ENCODE measurements at places on chromosomes 2 and 18.

GRCh38 chr2:4408321-4408720 lies 704.9 kb downstream of the DCDC2C start:
- DNase-seq = no peak

- no peak for DNase-seq
Measured at GRCh38 chr18:57373017-57373416, 20.7 kb downstream of the ST8SIA3 start.

GRCh38 chr2:74514368-74515270 lies at the start of gene TLX2:
TLX2 (plus strand) TSS chr2:74514450; CDS start chr2:74514807, 357 bp downstream.
- no peak for DNase-seq

DNA sequence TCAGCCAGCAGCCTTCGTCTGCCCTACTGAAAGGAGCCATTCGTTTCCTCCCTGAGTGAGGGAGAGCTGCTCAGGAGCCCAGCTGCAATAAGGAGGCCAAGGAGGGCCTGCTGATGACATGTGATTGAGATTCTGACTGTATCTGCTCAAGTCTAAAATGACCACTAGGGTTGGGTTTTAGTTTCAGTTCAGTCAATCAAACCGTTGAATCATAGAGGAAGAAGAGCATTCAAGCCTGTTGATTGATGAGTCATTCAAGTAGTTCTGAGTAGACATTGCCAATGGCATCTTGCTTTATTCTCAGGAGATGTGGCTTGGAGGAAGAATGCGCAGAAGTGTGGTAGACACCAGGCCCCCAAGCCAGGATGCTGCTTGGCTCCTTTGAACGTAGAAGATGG lies 19.9 kb upstream of the BCL2L11 start:
- no peak for DNase-seq

DNA sequence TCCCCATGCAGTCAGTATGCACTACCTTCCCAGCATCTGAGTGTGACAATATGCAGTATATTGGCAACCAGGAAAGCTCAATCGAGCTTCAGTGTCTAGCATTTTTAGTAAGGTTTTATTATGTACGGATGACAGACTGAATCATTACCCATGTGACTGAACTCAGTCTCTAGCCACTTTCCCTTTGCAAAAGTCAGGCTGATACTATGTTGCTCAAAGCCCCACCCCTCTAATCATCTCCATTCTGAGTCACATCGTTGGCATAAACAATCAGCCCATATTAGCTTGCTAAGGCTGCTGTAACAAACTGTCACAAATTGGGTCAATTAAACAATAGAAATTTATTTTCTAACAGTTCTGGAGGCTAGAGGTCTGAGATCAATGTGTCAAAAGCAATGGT lies 25.8 kb upstream of the SRD5A2 start:
- DNase-seq = no peak

DNA sequence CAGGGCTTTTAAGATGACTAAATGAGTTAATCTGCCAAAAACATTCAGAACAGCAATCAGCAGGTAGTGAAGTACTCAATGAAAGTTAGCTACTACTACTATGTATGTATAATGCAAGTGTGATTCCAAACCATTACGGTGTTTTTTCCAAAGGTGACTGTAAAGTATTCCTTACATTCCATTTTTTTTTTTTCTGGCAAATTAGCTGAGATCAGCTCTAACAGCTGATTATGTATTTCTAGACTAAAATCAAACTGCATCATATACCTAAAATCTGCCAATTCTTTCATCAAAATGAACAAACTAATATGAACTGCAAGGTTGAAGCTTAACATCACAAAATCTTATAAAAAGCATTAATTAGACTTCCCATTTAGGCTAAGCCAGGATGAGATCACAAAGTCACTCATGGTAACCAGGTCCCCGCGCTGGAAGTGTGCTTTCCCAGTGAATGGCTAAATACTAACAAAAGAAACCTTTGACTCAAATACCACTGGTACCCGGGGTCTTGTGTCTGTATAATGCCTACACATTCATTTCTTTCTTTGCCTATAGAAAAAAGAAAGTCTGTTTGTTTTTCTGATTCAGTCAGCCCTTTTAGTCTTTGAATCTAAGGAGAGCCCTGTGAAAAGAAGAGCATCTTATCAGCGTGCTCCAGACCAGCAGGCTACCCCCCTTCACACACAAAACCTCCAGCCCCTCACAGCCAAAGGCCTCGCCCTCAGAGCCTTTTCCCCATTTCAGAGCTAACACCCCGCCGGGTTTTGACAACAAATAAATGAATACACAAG lies 88.3 kb downstream of the RBMS1 start:
- no peak for DNase-seq

DNA sequence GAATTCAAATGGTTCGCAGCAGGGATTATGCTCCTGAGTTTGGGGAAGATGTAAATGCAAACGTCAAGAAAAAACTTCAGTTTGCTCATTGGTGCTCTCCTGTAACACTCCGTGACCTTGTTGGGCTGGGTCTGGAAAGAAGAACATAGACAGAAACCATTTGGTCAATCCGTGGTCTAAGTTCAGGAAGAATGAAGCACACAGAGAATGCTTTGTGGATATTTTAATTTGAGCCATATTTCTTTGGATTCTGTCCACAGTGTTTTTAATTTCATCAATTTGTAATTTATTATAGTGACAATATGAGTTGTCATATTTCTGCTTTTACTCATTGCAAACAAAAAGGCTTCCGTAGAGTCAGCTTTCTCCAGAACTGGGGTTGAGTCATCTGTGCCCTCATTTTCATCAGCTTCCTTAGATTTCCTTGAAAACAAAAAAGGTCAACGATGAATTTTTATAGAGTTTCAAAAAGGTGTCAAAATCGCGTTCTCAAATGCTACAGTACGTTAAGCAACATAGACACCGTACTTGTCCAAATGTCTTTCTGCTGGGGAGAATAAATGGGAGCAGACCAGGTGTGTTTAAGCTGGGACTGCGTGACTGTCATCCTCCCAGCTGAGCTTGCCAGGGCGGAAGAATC lies 606.4 kb downstream of the RNF144A start:
- DNase-seq = no peak

DNA sequence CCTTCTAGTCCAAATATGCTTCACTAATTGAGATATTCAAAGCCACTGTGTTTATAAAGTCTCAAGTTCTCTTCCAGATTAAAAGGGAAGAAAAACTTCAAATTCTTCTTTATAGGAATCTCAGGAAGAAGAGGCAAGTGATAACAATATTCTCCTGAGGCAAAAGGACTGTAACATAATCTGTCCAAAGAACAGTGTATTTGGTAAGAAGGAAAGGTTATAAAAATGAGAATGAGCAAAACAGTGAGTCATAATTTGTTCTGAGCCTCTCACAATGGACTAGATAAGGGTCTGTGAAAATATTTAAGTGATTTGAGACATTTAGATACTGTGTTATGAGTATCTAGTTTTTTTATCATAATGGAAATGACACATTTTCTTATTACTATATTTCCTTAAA lies 44.3 kb downstream of the SNRPD1 start:
- DNase-seq = no peak

DNA sequence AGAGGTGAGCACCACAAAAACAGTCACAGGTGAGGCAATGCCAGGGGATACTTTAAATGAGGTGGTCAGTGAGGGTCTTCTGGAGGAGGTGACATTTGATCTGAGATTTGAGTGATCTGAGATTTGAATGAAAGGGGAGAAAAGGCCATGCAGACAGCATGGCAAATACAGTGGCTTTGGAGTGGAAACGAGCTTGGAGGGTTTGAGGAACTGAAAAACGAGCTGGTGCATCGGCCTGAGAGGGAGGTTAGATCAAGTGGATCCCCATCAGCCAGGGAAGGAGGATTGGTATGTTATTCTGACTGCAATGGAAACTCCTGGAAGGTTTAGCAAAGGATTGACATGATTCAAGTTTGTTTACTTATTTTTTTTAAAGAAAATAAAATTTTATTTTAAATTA lies 245.1 kb downstream of the KCNS3 start:
- no peak for DNase-seq

- DNase-seq = peak; percentile 26
Measured at GRCh38 chr2:8684878-8685696, 3.2 kb downstream of the ID2 start.

- peak; percentile 52 for DNase-seq
Measured at GRCh38 chr2:239291475-239292350, 109.1 kb downstream of the HDAC4 start.

DNA sequence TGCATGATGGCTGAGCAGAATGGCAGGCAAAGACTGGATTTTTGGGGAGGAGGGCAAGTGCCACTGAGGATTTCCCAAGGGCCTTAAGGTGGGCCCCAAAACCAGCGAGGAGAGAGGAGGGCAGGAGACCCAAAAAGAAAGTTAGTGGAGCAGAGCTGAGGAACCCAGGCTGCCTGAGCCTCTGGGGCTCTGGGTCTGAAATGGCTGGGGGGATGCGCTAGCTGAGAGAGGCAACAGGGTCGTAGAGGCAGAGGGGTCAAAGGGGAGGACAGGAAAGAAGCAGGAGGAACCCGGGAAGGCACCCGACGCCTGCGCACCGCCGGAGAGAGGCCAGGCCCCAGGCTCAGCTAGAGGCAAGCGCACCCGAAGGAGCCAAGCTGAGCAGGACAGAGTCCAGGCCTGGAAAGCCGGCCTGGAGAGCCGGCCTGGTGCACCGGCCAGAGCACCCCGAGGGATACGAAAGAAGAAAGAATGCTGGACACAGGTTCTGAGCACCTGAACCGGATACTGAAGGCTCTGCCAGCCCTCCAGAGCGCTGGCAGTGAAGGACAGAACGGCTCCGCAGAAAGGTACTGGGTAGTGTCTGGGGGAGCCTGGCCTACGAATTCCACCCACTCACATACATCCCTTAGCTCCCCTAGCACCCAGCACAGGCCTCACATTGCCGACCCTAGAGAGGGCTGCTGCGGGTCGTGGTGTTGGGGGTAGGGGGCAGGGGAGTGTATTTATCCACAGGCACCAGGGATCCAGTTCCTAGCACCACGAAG lies 39.5 kb upstream of the ATP6V1B1 start:
- no peak for DNase-seq

DNA sequence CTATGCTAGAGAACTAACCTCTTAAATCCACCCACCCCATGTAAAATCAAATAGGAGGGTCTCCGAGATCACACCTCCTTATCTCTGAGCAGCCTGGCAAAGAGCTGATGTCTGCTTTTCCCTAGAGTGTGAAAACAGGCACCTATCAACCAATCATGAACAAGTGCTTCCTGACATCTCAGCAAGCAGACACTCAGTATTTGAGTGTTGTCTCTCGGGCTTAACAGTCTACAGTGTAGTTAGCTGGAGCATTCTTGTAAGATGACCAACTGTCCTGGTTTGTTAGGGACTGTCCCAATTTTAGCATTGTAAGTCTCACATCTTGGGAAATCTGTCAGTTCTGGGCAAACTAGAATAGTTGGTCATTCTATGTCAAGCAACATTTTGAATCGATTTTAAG lies 26.4 kb downstream of the MARCHF4 start:
- no peak for DNase-seq

DNA sequence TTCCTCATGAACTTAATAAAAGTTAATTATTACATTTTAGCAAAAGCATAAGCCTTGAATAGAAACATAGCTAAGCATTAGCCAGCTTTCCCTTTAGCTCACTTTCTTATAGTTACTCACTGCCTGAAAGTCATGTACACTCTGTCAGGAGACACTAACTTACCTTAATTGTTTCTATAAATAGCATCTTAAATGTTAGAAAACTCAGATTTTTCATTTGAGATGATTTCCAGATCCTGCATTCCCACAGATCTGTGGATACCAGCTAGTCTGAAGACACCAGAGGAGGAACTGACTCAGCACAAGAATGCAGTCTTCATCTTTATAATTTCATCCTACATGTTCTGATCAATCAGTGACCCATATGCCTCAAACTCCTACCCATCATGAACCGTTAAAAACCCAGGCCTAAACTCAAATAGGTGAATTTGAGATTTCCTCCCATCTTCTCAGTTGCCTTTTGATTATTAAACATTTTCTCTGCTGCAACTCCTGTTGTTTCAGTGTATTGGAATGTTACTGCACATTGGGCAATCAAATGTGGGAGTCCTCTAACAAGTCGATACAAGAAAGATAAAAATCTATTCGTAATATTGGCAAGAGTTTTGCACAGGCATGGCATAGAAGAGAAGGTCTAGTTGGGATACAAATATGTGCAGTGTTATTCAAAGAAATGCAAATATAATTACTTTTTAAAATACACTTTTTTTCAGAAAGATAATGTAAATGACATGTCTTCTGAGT lies 857.4 kb upstream of the CDH2 start:
- DNase-seq = no peak

DNA sequence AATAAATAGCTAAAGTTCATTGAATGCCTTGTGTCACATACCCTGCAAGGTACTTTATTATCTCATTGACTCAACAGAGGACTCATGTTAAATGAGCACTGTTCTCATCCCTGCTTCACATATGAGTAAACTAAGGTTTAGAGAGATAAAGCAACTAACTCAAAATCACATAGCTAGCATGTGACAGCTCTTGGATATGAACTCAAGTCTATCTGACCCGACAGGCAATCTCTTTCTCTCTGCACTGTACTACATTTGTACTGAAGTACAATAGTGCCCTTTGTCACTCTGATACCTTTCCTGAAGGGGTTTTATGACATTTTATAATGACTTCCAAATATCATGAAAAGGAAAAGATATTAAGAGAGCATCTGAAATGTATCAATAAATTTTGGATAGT lies 297.5 kb upstream of the UBE2E3 start:
- no peak for DNase-seq

GRCh38 chr2:151575338-151575737 lies 158.9 kb downstream of the NEB start:
- no peak for DNase-seq

DNA sequence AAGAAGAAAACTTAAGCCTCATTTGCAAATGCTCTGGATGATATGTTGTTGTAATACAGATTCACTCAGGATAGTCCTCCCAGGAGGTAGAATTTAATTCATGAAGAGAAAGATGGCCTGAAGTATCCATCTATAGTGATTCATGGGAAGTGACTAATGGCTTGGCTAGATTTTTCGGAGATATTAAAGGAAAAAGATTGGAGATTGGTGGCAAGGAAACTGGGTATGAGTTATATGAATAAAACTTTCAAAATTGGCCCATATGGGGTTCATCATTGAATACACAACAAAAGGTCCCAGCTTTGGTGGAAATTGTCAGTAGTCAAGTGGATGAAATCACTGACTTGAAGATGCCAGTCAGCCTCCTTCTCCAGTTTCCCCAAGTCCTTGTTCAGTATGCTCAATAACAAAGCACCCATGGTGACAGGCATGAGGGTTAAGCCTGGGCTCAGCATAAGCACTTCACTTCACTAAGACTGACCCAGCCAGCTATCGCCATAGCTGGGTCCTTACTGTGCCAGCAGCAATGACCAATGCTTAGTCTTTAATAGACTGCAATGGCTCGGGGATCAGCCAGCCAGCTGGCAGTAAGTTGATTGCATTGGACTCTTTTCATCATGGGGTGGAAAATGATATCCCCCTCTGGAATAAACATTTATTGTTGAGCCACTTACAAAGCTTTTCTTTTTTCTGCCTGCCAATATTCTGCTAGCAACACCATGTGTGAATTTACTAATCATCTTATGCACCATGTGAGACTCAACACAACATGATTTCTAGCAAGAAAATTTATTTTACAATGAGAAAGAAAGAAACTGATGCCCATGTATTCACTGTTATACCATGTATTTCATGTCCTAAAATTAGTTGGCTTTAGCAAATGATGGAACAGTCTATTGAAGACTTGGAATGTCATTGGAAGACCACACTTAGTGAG lies 176.6 kb upstream of the TACR1 start:
- DNase-seq = peak; percentile 37

- DNase-seq = no peak
Measured at GRCh38 chr2:147619808-147620207, 225.0 kb upstream of the ACVR2A start.
